HuH-7 (cell line): ENCODE measurements at places on chromosomes 7 and 10.

DNA sequence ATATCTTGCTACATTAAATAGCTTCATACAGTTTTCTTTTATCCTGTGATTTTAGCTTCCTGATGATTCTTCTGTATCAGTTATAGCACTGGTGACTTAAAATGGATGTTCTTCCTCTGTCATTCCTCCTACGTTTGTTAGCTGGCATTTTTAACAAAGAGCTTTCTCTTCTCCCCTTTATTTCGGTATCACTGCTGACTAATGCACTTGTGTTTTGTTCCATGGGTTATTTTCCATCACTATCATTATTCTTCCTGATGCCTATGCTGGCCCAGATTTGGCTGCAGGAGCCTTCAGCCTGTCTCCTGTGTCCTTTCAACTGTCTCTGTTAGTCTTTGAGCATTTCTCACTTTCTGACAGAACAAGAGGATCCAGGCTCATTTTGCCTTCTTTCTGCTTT, 13.1 kb downstream of the BMS1 start:
- DNase-seq = no peak

GRCh38 chr7:24668927-24669635, 88.2 kb downstream of the GSDME start:
- DNase-seq = peak; percentile 27

DNA sequence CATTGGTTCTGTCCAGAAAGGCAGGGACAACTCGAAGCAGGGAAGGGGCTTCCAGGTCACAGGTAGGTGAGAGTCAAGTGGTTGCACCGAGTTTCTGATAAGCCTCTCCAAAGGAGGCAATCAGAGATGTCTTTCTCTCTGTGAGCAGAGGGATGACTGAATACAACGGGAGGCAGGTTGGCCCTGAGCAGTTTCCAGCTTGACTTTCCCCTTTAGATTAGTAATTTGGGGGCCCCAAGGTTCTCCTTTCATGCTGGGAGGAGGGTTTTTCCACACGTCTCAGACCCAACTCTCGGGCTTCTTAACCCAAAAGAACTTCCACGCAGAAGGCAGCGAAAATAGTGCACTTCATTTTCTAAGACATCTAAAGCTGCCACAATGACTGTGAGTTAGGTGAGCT, 189.6 kb downstream of the MGMT start:
- DNase-seq = no peak

GRCh38 chr7:144452064-144452463, 48.6 kb upstream of the NOBOX start:
- DNase-seq = no peak

DNA sequence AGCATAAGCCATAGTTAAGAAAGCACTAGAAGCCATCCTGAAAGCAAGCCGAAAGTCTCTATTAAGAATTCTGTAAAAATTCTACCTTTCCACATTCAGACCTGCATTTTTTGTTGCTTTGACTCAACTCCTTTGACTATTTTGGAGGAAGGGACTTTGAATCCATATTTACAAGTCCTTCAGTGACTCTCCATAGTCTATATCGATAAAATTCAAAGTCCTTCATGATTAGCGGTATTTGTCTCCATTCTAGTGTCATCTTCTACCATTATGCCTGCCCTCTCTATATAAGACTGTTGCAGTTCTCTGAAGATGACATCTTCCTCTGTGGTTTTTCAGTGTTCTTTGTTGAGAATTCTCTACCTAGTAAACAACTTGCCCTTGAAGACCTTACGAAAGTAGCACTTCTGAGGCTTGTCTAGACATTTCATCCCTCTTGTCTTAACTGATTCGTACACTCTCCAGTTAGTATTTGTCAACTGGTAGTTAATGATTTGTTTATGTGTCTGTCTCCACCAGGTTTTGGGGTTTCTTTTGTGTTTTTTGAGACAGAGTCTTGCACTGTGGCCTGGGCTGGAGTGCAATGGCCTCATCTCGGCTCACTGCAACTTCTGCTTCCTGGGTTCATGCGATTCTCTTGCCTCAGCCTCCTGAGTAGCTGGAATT, 1.7 kb downstream of the CCSER2 start:
- no peak for DNase-seq

DNA sequence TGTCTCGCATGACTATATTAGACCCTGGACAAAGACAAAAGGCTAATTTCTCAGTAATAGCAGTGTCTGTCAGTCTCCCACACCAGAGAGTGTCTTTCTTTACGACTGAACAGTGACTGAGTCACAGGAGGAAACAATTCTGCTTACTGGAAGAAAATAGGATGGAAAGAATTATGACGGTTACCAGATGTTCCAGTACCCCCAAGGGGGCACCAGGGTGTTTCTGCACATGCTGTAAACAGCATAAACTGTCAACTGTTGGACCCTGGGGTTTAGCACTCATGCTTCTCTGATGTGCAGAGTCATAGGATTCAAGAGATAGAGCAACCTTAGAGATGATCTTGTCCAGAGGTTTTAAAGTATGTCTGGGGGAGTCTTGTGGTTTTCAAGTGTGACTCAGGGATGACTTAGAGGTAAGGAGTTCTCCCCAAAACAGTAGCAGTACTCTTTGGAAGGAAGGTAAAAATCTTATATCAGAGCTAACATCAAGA, 291.7 kb downstream of the THSD7A start:
- DNase-seq = no peak

GRCh38 chr10:119831656-119832055, 41.0 kb downstream of the MCMBP start:
- DNase-seq = no peak

DNA sequence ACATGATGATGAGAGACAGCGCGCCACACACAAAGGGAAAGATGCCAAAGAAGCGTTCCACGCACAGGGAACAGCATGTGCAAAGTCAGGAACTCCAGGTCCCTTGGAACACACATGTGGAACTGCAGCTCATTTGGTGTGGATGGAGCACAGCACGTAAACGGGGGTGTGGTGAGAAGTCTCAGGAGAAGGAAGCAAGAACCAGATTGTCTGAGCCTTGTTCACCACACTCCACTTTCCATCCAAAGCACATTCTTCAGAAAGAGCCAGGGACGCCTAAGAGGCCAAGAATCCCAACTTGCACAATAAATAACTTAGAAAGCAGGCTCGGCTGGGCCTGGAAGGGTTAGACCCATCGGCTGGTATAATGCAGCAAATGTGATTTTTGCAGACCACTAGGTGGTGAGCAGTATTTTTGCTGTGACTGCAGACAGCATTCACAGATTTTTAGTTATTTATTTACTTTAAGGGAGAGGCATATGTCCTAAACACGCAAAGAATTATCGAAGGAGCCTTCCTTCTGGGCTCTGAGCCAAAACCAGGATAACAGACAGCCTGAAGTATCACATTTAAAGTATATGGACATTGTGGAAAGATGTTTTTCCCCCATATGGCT, 27.9 kb upstream of the ASCC1 start:
- DNase-seq = no peak

GRCh38 chr7:142882338-142882678, 3.2 kb downstream of the TRPV6 start:
- no peak for DNase-seq

DNA sequence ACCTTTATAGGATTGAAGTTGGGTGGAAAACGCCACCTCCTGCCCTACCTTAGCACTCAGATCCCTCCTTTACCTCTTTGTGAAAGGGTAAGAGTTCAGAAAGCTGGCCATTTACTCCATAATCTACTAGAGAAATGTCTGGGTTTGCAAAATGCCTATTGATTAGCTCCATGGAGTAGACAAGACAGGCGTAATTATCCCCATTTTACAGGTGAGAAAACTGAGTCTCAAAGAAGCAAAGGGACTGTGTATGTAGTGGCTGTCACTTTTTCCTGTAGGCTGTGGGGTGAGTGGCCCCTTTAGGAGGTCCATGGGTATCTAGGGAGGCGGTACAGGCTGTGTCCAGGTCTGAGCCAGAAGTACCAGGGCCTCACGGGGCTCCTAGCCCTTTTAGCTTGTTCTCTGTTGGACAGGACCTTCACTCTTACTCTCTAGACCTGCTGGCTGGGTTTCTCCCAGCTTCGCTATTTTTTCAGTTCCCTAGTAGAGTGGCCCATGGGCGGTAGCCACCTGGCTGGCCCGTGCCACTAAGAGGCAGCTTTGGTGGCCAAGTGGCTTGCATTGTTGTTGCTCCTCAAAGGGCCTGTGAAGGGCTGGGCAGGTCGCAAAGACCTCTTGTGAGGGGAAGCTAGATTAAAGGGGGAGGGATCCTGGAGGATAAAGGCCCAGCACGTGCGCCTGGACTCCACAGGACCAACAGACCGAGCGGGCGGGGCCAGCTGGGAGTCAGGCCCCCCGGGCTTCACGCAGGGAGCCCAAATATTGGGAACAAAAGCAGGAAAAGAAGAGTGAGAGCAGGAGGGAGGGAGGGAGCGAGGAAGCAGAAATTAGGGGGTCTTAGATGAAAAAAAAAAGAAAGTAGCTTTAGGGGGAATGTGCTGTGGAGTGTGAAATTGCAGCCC, 4.7 kb upstream of the PAX2 start:
- no peak for DNase-seq

- DNase-seq = no peak
Measured at GRCh38 chr10:80173466-80173865, 31.9 kb downstream of the ANXA11 start.

DNA sequence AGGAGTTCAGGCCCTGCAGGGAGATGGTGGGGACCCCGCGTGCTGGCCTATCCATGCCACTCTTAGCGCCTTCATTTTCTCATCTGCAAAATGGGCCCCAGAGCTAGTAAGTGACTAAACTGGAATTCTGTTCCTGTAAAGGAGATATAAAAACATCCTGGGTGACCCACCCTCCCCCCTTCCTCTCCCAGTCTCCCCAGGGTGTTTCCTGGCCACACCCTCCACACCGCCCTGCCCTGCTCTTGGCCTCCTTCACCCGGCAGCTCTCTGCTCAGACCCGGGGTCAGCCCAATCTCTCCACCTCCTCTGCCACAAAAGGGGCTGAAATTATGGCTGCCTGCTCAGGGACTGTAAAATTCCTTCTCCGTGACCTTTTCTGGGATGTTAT, 70.7 kb downstream of the C10orf105 start:
- DNase-seq = no peak

DNA sequence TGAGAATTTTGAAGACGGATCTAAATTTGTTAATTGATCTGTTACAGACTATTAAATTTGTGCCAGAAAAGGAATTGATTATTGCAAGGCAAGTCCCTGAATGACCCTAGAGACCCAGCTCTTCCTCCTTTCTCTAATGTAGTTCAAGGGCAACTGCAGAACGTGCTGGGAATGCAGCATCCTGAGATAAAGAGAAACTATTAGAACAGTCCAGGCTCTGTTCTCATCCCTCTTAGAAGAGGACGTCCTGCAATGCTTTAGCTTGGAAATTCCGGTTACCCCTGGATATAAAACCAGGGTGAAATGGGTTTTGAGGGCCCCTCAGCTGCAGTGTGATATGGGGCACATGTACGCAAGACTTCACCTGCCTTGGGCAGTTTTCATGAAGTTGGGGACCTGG, 67.3 kb downstream of the PTN start:
- no peak for DNase-seq

- DNase-seq = no peak
Measured at GRCh38 chr7:95220328-95220727, 104.0 kb downstream of the PON1 start.

- DNase-seq = no peak
Measured at GRCh38 chr10:62734781-62735463, 69.6 kb upstream of the ADO start.

DNA sequence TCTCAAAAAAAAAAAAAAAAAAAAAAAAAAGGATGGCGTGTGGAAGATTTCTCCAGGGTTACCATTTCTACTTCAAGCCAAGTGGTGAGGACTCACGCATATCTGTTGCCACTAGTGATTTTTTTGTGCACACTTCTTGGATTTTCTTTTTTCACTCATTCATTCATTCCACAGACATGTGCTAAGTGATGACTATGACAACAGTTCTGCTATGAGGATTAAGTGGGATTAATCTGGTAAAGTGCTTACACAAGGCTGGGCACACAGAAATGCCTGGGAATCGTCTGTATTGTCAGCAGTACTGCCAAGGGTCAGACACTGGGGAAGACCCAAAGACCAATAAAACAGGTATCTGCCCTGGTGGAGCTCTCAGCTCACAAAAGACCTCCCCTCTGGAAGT, 6.3 kb upstream of the OPN1SW start:
- DNase-seq = no peak

- DNase-seq = no peak
Measured at GRCh38 chr7:132210821-132211220, 365.4 kb downstream of the PLXNA4 start.

DNA sequence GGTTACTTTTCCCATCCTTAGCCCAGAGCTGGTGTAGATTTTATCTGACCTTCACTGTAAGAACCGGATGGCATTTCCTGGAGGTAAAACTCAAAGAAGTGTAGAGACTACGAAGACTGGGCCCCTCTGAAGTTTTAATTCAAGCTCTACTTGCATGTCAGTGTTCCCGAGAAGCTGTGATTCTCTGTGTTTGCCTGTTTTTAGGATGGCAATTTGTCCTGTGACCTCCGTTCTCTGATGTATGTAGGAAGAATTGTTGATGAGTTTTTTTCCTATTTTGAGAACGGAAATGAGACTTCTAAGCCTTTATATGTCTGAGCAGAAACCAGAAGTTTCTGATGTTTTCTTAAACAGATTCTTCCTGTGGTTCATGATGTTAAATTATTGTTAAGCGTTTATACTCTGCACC, 94.1 kb downstream of the CDCA7L start:
- no peak for DNase-seq

GRCh38 chr7:139094030-139094429, 15.5 kb downstream of the ZC3HAV1 start:
- DNase-seq = no peak

DNA sequence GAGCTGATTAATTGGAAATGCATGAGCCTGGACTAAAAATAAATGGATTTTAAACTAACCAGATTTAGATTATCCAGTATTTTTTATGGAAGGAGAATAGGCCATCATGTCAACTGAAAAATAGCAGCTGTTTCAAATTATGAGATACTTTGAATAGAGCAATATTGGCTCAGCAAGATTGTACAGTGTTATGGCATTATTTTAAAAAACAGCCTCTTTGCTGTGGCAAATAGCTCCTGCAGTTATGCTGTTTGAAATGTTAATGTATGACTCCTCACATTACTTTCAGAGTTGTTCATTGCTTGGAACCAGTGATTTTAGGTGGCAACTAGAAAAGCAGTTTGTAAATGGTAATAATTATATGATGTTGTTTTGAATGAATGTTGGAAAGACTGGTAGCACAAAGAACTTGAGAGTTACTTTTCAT, 244.5 kb downstream of the KIAA1217 start:
- DNase-seq = no peak

DNA sequence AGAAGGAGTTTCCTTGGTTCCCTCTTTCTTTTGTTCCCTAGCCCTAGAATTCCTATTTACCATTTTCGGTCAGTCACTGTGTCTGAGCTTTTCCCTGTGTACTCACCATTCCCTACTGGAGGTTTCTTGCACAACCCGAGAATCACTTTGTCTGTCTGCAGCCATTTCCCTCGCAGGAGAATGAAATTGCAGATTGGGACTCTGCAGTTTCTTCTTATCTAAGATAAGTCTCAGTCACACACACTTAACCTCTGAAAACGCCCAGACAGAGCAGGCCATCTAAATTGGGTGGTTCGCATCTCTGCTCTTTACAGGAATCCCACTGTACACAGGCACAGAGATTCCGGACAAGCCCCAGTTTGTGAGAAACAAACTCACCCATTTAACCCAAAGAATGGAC, 58.6 kb upstream of the CNTNAP2 start:
- DNase-seq = no peak
